ENCODE measurements at places on chromosomes 5 and 9.

DNA sequence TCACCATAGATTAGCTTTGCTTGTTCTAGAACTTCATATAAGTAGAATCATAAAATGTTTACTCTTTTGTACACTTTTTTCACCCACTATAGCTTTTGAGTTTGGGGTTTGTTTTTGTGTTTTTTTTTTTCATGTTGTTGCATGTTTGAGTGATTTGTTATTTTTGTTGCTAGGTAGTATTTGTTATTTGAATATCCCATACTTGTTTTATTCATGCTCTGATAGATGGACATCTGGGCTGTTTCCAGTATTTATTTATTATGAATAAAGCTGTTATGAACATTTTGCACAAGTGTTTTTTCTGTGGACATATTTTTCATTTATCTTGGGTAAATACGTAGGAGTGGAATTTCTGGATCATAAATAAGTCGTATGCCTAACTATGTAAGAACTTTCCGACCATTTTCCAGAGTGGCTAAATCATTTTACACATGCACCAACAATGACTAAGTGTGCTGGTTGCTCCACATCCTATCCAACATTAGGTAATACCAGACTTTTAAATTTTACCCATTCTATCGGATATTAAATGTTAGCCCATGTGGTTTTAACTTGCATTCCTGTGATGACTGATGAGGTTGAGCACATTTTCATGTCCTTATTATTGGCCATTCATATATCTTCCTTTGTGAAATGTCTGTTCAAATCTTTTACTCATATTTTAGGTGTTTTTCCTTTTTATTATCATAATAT lies 69.1 kb upstream of the NR4A3 start:
- H3K4me3 ChIP-seq, result no peak overlapping the region
- no peaks in the 10 kb centered on the region for H3K36me3 ChIP-seq
- H3K27me3 ChIP-seq, result no peaks in the 10 kb centered on the region

DNA sequence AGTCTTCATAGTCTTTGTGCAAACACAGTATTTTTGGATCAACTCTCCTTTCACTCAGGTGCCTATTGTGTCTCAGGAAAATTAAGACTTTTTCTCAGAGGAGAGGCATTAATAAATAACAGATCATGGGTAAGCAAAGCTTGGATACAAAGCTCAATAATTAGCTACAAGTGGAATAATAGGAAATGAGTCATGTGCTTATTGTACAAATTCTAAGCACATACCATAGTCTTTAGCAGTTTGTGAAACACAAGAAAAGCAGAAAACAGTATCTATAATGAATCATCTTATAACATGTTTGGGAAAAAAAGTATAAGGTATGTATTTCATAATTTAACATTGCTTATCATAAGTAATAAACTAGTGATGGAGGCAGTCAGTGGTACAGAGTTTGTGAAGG lies 477.0 kb downstream of the CDH10 start:
- H3K36me3 ChIP-seq, result no peaks in the 10 kb centered on the region
- no peak overlapping the region for H3K4me3 ChIP-seq
- DNase-seq, result no peak
- H3K4me1 ChIP-seq, result no peaks in the 10 kb centered on the region
- no peak overlapping the region for H3K27ac ChIP-seq

GRCh38 chr5:149544028-149544420 lies 7.2 kb downstream of the CSNK1A1 start:
- no peak overlapping the region for H3K4me3 ChIP-seq
- H3K4me1 ChIP-seq, result peaks cover 24% of the 10 kb centered on the region
- no peaks in the 10 kb centered on the region for H3K27me3 ChIP-seq
- H3K27ac ChIP-seq, result no peak overlapping the region
- no peak for DNase-seq

DNA sequence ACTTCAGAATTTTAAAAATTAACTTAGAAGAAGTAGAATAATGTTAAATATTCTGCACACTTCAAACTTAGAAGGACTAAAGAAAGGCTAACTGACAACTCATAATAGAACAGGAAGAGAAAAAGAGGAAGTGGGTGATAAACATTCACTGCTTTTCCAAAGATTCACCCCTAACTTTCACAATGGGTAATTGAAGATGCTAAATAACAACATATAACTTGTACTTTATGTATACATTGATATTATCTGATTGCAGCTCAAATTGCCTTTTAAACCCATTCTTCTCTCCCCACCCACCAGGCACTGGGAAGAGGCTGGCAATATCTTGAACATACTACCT lies 376.6 kb downstream of the EFNA5 start:
- H3K4me3 ChIP-seq, result no peak overlapping the region
- H3K4me1 ChIP-seq, result no peaks in the 10 kb centered on the region
- no peaks in the 10 kb centered on the region for H3K36me3 ChIP-seq
- H3K27me3 ChIP-seq, result no peaks in the 10 kb centered on the region

DNA sequence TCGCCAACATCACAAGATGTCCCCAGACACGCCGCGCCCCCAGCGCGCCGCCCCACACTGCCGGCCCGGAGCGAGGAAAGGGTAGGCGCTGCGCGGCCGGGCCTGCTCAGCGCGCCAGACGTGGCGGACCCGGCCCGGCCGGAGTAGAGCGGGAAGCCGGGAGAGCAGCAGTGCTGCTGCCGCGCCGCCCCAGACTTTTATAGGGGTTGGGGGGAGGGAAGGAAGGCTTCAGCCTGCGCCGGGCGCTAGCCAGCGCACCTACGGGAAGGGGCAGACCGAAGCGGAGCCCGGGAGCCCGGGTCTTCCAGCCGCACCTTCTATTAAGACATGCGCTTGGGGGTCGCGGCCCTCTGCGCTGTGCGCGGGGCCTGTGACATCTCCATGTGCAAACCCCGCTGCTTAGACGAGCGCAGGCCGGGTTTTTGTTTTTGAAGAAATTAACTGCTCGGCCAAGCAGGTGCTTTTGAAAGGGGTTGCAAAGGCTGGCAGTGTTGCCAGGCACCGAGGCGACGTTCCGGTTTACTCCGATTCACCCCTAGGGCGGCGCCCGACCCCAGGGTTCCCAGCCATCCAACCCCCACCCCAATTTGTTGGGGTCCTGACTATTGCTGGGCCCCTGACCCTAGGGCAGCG lies 353 bp upstream of the PAX5 start:
- peaks cover 5% of the 10 kb centered on the region for H3K27me3 ChIP-seq
- H3K36me3 ChIP-seq, result no peaks in the 10 kb centered on the region

DNA sequence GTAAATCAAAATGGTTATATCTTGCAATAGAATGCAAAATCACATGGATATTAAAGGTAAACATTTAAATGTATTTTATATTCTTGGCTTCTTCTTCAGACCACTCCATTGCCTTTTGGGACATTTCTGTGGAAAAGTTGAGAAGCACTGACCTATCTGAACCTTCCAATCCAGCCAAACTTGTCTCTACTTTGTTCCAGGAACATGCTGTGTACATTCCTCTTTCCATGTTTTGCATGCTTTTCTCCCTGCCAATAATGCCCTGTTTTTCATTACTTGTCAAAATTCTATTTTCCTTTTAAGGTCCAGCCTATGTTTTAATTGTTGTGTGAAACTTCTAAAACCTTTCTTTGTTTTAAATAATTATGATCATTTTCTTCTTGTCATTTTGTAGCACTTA lies 28.3 kb downstream of the JAK2 start:
- DNase-seq, result no peak
- no peak overlapping the region for H3K4me3 ChIP-seq
- H3K27ac ChIP-seq, result peak overlapping the region; percentile 36
- no peaks in the 10 kb centered on the region for H3K36me3 ChIP-seq
- no peaks in the 10 kb centered on the region for H3K27me3 ChIP-seq
- peaks cover 8% of the 10 kb centered on the region for H3K4me1 ChIP-seq

- no peak overlapping the region for H3K4me3 ChIP-seq
- H3K36me3 ChIP-seq, result no peaks in the 10 kb centered on the region
- no peaks in the 10 kb centered on the region for H3K4me1 ChIP-seq
- DNase-seq, result no peak
- no peak overlapping the region for H3K27ac ChIP-seq
Measured at GRCh38 chr5:178423901-178424809, 166.0 kb downstream of the COL23A1 start.

DNA sequence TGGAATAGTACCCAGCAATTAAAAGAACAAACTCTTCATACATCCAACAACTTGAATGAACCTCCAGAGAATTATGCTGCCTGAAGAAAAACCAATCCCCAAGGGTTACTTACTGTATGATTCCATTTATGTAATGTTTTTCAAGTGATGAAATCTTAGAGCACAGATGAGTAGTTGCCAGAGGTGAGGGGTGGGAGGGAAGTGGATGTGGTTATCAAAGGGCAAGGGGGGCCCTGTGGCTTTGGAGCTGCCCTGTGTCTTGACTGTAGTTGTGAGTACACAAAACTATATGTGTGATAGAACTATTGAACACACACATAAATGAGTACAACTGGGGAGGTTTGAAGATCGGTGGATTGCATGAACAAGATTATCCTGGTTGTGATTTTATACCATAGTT lies 115.8 kb upstream of the SLC25A48 start:
- H3K4me3 ChIP-seq, result no peak overlapping the region
- no peaks in the 10 kb centered on the region for H3K4me1 ChIP-seq
- H3K36me3 ChIP-seq, result no peaks in the 10 kb centered on the region
- H3K27ac ChIP-seq, result no peak overlapping the region
- H3K27me3 ChIP-seq, result no peaks in the 10 kb centered on the region
- DNase-seq, result no peak

- no peak overlapping the region for H3K4me3 ChIP-seq
- no peaks in the 10 kb centered on the region for H3K36me3 ChIP-seq
- no peaks in the 10 kb centered on the region for H3K27me3 ChIP-seq
- no peak overlapping the region for H3K27ac ChIP-seq
- H3K4me1 ChIP-seq, result no peaks in the 10 kb centered on the region
Measured at GRCh38 chr5:175248416-175248905, 195.5 kb downstream of the DRD1 start.

DNA sequence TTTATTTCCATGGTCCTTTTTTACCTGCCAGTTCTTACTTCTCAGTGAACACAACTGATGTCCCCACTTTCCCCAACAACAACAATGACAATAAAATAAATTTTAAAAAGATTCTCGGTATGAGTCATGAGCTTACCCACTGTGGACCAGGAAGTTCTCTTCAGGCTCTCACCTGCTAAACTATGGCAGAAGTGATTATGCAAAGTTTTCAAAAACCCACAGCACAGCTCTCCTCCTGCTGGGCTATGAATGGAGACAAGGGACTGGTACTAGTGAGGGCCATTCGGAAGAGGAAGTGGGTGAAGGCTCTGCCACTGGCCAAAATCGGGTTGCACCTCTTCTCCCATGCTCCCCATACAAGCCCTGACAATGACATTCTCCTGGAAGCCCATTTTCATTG lies 429.4 kb downstream of the PIK3R1 start:
- H3K36me3 ChIP-seq, result no peaks in the 10 kb centered on the region
- H3K27me3 ChIP-seq, result no peaks in the 10 kb centered on the region
- no peak for DNase-seq
- H3K4me3 ChIP-seq, result no peak overlapping the region

- no peaks in the 10 kb centered on the region for H3K36me3 ChIP-seq
- no peak overlapping the region for H3K27ac ChIP-seq
- no peaks in the 10 kb centered on the region for H3K4me1 ChIP-seq
- no peak overlapping the region for H3K4me3 ChIP-seq
Measured at GRCh38 chr5:56101180-56101579, 106.4 kb upstream of the IL6ST start.

DNA sequence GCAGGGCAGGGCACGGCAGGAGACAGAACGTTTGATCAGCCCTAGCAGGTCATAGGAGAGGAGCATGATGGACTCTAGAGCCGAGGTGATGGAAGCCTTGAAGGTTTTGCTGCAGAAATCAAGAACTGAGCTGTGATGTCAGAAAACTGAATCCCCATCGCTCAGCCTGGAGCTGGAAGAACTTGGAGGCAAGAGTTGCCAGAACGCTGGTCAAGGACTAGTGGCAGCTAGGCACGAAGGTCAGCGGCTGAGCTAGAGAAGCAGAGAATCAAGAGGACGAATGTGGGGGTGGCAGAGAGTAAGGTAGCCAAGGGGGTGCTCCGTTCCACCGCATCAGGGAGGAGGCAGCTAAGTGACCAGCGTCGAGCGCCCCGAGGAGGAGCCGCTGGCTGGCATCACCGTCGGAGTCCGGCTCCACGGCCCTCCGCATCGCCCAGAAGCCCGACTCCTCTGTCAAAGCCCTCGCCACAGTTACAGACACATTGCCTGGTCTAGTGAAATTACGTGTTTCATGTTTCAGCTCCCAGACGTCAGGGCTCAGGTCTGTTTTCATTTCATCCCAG lies 1.2 kb upstream of the GALNT10 start:
- DNase-seq, result peak; percentile 28
- H3K4me3 ChIP-seq, result peak overlapping the region; percentile 94
- H3K4me1 ChIP-seq, result peaks cover 23% of the 10 kb centered on the region
- H3K27ac ChIP-seq, result no peak overlapping the region
- H3K27me3 ChIP-seq, result no peaks in the 10 kb centered on the region
- H3K36me3 ChIP-seq, result no peaks in the 10 kb centered on the region

- H3K27me3 ChIP-seq, result no peaks in the 10 kb centered on the region
- no peaks in the 10 kb centered on the region for H3K4me1 ChIP-seq
- no peak for DNase-seq
- H3K4me3 ChIP-seq, result no peak overlapping the region
- no peak overlapping the region for H3K27ac ChIP-seq
Measured at GRCh38 chr5:45604092-45604491, 92.1 kb downstream of the HCN1 start.

DNA sequence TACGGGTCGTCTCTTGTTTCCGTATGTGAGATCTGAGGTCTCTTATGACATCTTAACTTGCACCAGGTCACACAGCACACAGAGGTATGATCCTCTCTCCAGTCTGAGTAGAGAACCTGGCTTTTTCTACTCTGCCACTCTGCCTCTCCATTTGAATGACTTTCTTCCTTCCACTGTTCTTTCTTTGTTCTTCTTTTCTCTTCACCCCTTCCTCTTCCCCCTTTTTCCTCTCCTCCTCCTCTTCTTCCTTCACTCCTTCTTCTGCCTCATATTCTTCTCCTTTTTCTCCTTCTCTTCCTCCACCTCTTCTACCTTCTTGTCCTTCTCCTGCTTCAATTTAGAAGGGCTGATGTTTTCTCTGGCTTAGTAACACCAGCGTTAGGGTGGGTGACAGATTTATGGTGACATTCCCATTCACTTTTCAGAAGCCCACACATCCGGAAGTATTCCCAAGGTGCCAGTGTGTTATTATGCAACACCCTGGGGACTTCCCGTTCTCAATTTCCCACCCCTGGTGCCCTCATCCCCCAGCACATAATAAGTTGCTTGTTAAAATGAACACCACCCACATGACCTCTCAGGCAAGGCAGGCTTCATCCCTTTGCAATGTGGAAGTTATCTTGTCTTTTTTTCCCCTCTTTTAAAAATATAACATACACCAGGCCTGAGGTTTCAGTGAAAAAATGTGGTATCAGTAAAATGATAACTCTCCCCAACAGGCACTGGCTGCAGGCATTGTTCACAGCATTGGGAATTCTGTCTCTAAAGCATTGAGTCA lies 122.0 kb downstream of the PAPPA start:
- H3K27me3 ChIP-seq, result no peaks in the 10 kb centered on the region
- no peaks in the 10 kb centered on the region for H3K36me3 ChIP-seq
- H3K27ac ChIP-seq, result no peak overlapping the region

- no peak overlapping the region for H3K4me3 ChIP-seq
- peaks cover 34% of the 10 kb centered on the region for H3K4me1 ChIP-seq
- H3K36me3 ChIP-seq, result no peaks in the 10 kb centered on the region
- no peaks in the 10 kb centered on the region for H3K27me3 ChIP-seq
- no peak for DNase-seq
Measured at GRCh38 chr5:36236801-36237200, 4.9 kb downstream of the NADK2 start.

- no peak overlapping the region for H3K4me3 ChIP-seq
- H3K4me1 ChIP-seq, result no peaks in the 10 kb centered on the region
- DNase-seq, result no peak
- no peaks in the 10 kb centered on the region for H3K36me3 ChIP-seq
- no peaks in the 10 kb centered on the region for H3K27me3 ChIP-seq
- no peak overlapping the region for H3K27ac ChIP-seq
Measured at GRCh38 chr9:131839281-131840084, 99.6 kb upstream of the RAPGEF1 start.

- H3K27ac ChIP-seq, result no peak overlapping the region
- H3K36me3 ChIP-seq, result no peaks in the 10 kb centered on the region
- H3K4me3 ChIP-seq, result no peak overlapping the region
Measured at GRCh38 chr5:50501491-50502228, 60.6 kb upstream of the EMB start.
